ENCODE measurements at places on chromosomes 4 and X.
A peak's percentile ranks its signal among the peaks of the same experiment; 100 is the strongest.

- DNase-seq: no peak
Observed at GRCh38 chr4:150078041-150078578, at the start of gene DCLK2. Gene DCLK2, plus strand, starts transcription at chr4:150078445. Its CDS starts 583 bp downstream, at chr4:150079028.

- no peak for DNase-seq
Observed at GRCh38 chrX:45524296-45524695, 323.6 kb upstream of the DIPK2B start.

DNA sequence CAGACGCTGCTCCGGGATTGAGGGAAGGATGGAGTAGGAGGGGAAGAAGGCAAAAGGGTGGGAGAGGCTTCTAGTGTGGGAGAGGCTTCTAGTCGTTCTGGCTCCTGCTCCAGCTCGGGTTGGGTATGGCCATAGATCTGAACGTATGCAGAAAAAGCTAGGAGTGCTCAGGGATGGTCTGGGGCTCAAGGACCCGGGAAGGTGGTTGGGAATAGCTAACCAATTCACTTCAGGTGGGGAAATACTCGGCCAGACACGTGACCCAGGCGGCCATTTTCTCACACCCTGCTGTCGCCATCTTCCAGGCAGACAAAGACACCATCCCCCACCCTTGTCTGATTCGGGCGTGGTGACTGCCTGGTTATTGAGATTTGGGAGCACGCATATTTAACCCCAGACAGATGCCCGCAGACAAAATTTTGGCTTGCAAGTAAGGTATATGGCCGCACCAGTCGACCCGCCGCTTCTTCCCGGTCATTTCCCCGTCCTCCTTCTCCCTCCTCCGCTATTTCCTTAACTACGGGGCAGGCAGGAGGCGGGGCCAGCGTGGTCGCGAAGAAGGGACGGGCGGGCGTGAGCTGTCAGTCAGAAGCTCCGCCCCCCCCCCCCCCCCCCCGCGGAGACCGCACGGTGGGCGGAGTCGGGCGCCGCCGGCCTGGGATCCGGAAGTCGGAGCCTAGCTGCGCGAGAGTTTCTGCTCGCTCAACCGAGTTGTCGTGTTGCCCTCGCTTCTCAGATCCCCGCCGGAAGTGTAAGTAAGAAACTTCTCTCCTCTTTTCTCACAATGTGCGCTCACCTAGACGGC lies at the start of gene GNL3L:
Gene GNL3L (plus strand): TSS at position 668 of the 805 bp plus-strand sequence. CDS start 2,348 bp downstream, outside the sequence.
- DNase-seq: peak; percentile 65

DNA sequence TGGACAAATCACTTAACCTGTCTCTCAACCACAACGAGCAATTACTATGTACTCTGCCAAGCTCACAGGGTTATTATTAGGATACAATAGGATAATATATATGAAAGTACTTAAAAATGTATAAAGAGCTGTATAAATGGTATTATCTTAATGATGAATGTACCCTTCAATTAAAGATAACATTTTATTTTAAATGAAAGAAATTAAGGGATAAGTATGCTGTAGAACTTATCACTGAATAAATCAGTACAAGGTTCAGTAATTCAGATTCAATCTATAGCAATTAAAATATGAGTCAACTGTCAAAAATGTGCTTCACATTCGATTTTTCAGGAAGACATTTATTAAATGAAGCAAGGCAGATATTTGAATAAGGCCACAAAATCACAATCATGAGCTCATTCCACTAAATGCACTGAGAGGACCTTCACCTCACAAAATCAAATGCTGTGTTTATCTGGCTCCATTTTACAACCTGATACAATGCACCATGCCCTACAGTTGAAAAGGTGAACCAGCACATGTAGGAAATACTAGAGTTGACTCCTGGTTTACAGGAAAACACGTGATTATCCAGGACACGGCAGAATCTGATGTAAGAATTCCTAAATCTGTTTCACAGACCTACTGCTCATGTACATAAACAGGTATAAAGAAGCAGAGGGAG lies 4.4 kb downstream of the LRCH2 start:
- DNase-seq: no peak

GRCh38 chr4:146124023-146124680 lies 51.4 kb upstream of the LSM6 start:
- no peak for DNase-seq

GRCh38 chr4:146232131-146232722 lies 17.9 kb downstream of the REELD1 start:
- no peak for DNase-seq

DNA sequence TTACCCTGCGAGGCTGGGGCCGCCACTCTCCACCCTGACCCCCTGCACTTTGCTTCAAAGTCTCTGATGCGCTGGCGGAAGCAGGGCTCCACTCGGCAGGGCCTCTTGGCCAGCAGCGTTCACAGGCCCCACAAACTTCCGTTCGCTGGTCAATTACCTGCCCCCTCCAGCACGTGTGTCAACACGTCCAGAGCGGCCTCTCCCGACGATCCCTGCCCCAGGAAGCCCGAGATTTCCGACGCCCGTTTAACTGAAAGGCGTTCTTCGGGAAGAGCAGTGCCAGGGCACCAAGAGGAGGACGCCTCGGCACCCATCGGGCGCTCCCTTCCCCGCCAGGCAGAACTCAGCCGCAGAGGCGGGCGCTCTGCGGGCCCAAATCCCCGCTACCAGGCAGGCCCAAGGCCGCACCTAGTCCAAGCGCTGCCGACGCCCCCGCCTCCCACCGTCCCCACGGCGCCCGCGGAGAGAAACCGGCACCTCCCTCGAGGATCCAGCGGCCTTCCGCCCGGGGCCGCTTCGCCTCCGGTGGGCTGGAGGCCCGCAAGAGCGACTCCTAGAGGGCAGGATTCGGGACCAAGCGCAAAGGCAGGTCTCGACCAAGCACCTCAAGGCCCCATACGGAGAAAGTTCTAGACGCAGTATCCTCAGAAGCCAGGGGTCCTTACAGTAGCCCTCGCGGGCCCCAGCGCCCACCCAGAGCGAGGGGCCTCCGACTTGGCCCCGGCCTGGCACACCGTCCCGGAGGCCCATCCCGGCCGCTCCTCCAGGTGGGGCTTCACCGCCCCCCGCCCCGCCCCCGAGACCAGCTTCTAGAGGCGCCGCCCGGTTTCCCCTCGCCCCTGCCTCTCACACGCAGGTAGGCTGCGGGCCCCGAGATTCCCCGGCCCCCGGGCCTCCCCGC lies 586 bp downstream of the BCAP31 start:
- no peak for DNase-seq

GRCh38 chrX:42195506-42195905 lies 272.2 kb upstream of the CASK start:
- no peak for DNase-seq

DNA sequence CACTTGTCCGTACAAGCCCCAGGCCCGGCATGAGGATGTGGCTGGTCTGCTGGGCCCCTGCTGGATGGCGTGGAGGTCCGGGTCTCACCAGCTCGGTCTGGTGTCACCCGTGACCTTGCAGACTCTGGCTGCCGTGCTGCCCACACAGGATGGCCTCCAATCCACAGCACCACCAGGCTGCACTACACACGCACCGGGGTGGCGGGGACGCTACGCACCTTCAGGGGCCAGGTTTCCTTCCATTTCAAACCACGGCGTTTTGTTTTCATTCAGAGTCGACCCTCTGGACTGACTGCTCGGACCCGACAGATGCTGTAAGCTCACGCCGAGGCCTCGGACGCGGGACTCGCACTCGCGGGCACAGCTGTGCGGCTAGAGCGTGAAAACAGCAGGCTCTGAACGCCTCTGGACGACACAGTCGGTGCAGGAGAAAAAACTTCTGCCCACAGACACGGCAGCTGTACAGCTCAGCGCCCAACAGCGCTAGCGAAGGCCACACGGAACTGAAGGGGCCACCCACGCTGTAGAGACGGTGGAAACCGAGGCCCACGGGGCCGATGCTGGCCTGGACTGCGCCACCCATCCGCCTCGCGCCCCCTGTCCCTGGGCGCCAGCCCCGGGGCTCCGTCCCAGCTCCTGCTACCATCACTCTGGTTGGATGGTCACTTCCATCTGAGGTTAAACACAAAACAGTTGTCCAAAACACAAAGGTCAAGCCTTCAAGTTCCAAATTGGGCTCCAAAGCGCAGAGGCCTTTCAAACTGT lies 40.0 kb downstream of the FAM53A start:
- DNase-seq: no peak

DNA sequence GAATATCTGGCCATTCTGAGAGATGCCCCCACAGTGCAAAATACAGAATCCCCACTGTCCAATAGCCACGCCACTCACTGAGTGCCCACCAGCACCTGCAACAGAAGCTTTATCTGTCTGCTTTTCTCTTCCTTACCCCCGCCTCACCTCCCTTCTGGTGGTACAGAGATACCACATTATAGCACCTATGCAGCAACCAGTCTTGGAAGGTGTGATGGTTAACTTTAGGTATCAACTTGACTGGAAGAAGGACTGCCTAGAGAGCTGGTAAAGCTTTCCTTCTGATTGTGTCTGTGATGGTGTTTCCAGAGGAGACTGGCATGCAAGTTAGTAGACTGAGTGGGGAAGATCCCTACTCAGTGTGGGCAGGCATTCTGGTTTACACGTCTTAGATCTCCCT lies 61.8 kb upstream of the TXK start:
- DNase-seq: no peak

DNA sequence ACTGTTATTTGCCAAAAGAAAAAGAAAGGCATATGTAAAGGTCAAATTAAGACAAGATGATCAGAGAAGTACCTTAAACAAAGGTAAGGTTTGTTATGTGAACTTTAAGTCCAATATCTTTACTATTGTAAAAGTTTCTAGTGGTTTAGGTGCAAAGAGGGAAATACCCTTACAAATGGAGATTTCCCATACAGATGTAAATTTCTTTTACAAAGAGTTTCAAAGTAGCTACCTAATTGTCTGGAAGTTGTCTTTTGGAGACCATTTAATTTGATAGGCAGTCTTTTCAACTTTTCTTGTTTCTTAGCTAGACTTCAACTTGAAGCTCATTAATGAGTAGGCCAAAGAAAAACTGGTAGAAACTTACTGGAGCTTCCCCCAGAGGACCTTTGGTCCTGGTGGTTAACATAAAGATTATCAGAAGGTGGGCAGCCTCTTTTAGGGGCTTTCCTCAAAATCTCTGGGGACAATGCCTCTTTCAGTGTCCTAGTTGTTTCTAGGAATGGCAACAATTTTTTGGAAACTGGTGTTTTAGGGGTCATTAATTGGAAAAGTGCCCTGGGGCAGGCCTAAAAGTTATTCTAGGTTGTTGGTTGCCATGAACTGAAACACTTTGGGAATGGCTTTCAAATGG lies 297.3 kb downstream of the GUCY2F start:
- no peak for DNase-seq

DNA sequence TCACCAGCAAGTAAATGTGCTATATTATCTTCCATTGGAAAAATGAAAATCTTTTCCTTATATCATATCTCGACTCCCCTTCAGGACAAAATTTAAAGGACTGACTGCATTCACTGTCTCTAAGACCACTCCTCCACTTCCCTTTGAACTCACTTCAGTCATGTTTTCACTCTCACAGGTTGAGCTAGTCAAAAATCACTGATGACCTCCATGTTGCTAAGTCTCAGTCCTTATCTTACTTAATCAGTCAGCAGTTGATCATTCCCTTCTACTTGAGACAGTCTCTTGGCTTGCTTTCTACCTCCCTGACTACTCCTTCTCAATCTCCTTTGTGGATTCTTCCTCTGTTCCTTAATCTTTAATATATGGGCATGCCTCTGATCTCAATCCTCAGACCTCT lies 117.0 kb upstream of the LSM6 start:
- no peak for DNase-seq

GRCh38 chr4:105755375-105755774 lies 46.8 kb downstream of the GSTCD start:
- DNase-seq: no peak

DNA sequence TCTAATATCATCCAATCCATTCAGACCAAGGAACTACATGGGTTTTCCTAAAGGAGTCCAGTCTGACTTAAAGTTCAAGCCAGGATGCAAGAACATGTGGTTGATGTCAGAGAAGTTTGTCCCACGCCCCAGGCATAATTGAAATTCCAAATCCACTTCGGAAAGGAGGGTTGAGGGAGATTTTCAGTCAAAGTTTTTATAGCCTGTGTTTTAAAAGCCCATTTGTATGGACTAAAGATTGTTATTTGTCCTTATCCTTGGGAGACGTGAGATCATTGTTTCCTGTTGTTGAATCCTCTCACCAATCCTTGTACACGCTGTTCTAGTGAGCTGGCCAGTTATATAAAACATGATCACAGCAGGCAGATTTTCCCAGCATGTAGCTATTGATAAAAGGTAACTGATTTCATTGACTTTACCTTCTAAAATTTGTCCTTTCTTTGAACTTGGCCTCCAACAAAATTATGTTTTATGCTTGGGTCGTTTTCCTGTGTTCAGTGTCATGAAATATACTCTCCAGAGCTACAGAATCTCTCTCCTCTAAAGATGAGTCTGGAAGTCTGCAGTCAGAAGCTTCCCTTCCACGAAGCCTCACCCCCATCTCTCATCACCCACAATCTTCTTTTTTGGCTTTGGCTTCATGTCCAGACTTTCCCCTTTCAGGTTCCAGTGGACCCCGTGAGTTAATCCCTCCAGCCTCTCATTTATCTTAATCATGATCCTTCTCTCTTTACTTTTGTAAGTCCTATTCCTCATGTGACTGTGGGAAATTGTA lies 92.9 kb downstream of the ATP10D start:
- no peak for DNase-seq

GRCh38 chr4:3098346-3098745 lies 23.9 kb downstream of the HTT start:
- no peak for DNase-seq

GRCh38 chrX:13906093-13906492 lies 89.2 kb upstream of the GPM6B start:
- no peak for DNase-seq

DNA sequence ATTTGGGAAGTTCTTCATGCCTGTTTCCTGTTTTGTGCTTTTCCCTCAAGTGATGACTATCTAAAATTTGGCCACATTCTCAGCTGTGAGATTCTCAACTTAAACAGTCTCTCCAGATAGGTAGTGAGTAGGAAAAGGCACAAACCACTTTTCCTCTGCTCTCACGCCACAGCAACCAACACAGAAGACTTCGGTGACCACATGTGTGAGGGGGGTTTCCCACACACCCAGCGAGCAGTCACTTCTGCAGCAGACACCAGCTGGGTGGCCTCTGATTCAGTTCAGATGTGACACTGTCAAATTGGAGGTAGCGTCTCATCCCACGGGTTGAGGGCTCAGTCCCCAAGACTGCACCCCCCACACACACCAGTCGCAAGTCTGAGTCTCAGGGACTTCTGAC lies 25.1 kb upstream of the CLDN34 start:
- DNase-seq: no peak
